NCI-H1417 (cell line): ENCODE measurements at places on chromosomes 3 and 15.

DNA sequence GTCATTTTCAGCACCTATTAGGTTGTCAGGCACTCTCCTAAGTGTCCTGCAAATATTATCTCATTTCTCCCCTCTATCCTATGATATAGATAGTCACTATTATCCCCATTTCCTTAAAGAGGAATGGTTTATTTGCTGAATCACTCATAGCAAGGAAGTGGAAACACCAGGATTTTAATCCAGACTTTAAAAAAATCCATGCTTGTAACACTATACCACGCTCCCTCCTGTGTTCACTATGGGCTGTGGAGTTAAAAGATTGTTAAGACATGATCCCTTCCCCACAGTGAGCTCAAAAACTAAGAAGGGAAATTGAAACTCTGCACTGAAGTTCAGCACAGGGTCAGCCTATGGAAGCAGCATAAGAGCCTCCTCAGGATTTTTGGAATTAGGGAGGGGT lies 60.2 kb downstream of the TMEM39A start:
- DNase-seq, result no peak

- no peak for DNase-seq
Measured at GRCh38 chr3:16311960-16312451, 47.0 kb downstream of the OXNAD1 start.

DNA sequence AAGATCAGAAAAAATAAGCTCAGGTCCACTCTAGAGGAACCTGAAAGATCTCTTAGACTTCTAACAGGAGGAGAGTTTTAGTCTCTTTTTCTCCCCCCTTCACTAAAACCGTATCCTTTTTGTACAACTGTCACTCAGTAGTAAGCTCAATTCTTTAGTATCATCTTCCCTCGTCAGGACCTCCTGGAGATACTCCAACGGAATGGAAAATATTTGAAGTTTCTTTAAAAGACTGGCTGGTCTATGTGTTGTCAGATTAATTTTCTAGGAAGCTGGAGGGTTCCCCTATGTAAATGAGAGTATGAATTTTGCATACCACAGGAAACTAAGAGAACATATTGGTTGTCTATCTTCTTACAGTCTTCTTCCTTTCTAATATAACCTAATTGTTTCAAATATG lies 747.7 kb upstream of the CBLB start:
- no peak for DNase-seq

GRCh38 chr3:19739504-19739903 lies 194.5 kb downstream of the EFHB start:
- DNase-seq, result no peak

- no peak for DNase-seq
Measured at GRCh38 chr3:123387532-123387931, 61.4 kb downstream of the ADCY5 start.

DNA sequence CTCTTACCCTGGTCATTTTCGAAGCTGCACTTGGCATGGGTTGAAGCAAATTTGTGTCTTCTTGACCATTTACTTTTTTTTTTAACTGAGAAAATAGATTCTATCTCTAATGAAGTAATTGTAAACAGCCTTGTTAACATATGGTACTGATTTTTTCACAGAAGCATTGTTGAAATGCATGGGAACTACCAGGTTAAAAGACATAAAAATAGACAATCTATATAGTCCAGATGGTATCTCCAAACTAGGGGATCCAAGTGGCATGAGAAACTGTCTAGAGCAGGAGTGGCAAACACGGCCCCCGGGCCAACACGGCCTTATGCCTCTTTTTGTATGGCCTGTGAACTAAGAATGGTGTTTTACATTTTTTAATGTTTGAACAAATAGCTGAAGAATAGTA lies 41.9 kb downstream of the CACNA1D start:
- DNase-seq, result no peak

DNA sequence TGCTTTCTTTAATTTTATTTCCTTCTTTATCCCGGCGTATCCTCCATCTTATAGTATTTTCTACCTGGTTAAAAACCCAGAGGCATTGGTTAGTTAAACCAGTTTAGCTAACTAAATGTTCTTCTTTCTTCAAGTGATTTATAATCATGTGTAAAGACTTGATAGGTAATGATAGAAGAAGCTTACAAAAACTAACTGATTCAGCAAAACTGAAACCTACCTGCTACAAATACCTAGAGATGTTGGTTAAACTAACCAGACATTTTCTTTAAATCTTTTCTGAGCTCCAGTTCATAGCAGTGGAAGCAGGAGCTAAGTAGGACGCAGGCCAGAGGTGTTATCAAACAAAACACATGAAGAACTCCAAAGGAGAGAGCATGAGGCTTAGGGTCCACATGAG lies 44.8 kb downstream of the LEO1 start:
- no peak for DNase-seq

DNA sequence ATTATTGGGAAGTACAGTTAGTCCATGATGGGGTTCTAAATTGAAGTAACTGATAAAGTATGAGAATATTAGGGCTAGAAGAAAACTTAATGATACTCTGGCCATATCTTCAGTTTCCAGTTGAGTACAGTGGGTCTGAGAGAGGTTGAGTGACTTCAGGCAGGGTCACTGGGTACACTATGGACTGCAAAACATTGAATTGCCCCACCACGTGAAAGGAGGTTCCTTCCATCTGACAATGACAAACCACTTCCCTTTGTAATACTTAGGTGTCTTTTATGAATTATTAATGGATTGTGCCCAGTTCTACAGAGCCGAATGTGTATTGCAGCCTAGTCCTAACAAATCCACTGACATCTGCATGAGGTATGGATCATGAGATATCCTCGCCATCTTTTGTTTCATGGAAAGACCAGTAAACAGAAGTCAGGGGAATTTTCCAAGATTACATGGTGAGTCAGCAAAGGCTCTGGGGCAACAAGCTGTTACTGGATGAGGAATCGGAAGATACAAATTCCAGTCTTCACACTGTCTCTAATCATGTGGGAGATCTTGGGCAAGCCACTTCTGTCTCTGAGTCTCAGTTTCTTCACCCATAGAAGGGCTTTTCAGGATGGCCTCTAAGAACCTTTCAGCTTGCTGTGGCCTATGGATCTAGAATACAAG lies 66.5 kb upstream of the BCL6 start:
- no peak for DNase-seq
